ENCODE measurements at places on chromosomes 1 and 21. TPM values are rescaled to one million over a fixed set of nuclear protein-coding genes. Genes with fewer than 3 reads are reported as not detected.

Gene EPHA8
- not detected for total RNA-seq

Gene FAAH
- 58.7 TPM for total RNA-seq

Gene HES5
- total RNA-seq: not detected

Gene TMIGD3
- total RNA-seq: 10.0 TPM

Gene CASQ1
- 0.59 TPM for total RNA-seq

Gene A3GALT2
- not detected for total RNA-seq

Gene DIO1
- 8.2 TPM for total RNA-seq

Gene ACP6
- total RNA-seq: 18.9 TPM

Gene KRTAP21-2
- not detected for total RNA-seq

Gene PRKAA2
- 2.4 TPM for total RNA-seq

GRCh38 chr1:248851390-248851789 is 7.5 kb downstream of the ZNF692 start:
- no peak for DNase-seq
- peaks cover 18% of the 10 kb centered on the region for H3K36me3 ChIP-seq
- no peaks in the 10 kb centered on the region for H3K27me3 ChIP-seq
- H3K27ac ChIP-seq: no peak overlapping the region
- no peak overlapping the region for H3K4me3 ChIP-seq

GRCh38 chr21:26962621-26963181 is 4.2 kb downstream of the ADAMTS5 start:
- peaks cover 14% of the 10 kb centered on the region for H3K4me1 ChIP-seq
- no peak for DNase-seq
- H3K4me3 ChIP-seq: peak overlapping the region; percentile 74
- no peaks in the 10 kb centered on the region for H3K27me3 ChIP-seq

DNA sequence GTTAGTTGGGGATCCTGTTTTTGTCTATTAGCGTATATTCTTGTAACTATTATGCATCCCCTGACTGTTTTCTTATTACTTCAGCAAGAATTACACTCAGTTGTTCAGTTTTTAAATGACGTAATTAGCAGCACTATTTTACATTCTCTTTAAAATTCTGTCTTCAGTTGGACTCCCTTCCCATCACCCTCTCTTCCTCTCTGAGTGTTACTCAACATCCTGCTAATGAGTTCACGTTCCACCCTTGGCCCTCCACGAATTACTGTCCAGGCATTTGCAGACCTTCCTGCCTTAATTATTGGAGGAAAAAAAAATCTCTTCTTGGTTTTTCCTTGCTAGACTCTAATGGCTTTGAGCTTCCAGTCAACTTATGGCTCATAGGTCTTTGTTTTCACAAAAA is 23.6 kb upstream of the FAM78B start:
- no peaks in the 10 kb centered on the region for H3K4me1 ChIP-seq
- H3K27ac ChIP-seq: no peak overlapping the region
- no peak overlapping the region for H3K4me3 ChIP-seq
- H3K27me3 ChIP-seq: no peaks in the 10 kb centered on the region
- H3K36me3 ChIP-seq: no peaks in the 10 kb centered on the region
- no peak for DNase-seq

DNA sequence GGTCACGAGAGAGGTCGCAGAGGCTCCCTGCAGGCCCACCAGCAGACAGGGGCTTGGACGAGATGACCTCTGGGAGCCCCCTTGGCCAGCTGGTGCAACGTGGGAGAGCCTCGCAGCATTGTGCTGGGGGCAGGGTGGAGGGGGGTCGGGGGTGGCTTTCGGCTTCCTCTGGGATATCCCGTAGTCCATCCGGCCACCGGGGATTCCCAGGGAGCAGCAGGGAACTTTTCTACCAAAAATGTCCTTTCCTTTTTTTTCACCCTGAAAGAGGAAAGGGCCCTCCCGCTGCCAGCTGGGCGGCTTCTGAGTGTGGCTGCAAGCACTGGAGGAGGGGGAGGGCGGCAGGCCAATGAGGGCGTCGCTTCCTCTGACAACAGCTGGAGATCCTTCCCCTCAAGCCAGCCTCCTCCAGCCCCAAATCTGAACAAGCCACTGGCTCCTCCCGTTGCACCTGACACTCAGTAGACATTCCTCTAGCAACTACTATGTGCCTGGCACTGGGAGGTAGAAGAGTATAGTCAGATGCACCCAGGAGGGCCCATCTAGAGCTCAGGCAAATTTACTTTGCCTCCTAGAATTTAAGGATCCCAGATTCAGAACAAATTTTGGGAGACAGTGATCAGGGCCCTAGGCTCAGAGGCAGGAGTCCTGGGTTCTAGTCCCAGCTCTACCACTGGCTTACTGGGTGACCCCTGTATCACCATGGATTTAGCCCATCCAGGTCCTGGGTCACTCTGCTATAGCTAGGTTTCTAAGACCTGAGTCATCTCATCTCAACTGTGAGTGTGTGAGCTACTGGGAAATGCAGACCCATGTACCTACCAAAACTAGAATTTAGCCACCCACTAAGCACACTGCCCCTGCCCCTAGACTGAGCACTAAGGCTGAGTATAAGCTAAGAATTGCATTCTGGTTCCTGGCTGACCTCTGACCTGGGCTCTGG is 2.7 kb downstream of the MOB3C start:
- no peaks in the 10 kb centered on the region for H3K4me1 ChIP-seq
- no peaks in the 10 kb centered on the region for H3K27me3 ChIP-seq
- peak overlapping the region; percentile 3 for H3K4me3 ChIP-seq
- DNase-seq: peak; percentile 73
- H3K27ac ChIP-seq: peak overlapping the region; percentile 42

DNA sequence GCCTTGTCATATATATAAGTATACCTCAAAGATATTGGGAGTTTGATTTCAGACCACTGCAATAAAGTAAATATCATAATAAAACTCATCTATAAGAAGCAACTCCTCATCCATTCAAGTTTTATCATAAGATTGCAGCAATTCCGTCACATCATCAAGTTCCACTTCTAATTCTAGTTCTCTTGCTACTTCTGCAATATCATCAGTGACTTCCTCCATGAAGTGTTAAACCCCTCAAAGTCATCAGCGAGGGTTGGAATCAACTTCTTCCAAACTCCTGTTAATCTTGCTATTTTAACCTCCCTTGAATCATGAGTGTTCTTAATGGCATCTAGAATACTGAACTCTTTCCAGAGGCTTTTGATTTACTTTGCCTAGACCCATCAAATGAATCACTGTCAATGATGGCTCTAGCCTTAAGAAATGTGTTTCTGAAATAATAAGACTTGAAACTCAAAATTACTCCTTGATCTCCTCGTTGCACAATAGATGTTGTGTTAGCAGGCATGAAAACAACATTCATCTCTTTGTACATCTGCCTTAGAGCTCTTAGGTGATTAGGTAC is 88.3 kb downstream of the RPE65 start:
- no peaks in the 10 kb centered on the region for H3K4me1 ChIP-seq
- H3K27me3 ChIP-seq: no peaks in the 10 kb centered on the region
- H3K4me3 ChIP-seq: no peak overlapping the region
- H3K36me3 ChIP-seq: no peaks in the 10 kb centered on the region
- no peak overlapping the region for H3K27ac ChIP-seq
- DNase-seq: no peak

GRCh38 chr1:150221552-150221951 is 14.4 kb downstream of the ANP32E start:
- H3K36me3 ChIP-seq: no peaks in the 10 kb centered on the region
- H3K27me3 ChIP-seq: no peaks in the 10 kb centered on the region
- no peaks in the 10 kb centered on the region for H3K4me1 ChIP-seq
- no peak overlapping the region for H3K27ac ChIP-seq

GRCh38 chr1:95033843-95034242 is 38.9 kb downstream of the ALG14 start:
- H3K27me3 ChIP-seq: no peaks in the 10 kb centered on the region
- H3K4me1 ChIP-seq: no peaks in the 10 kb centered on the region
- H3K36me3 ChIP-seq: no peaks in the 10 kb centered on the region
- DNase-seq: no peak

DNA sequence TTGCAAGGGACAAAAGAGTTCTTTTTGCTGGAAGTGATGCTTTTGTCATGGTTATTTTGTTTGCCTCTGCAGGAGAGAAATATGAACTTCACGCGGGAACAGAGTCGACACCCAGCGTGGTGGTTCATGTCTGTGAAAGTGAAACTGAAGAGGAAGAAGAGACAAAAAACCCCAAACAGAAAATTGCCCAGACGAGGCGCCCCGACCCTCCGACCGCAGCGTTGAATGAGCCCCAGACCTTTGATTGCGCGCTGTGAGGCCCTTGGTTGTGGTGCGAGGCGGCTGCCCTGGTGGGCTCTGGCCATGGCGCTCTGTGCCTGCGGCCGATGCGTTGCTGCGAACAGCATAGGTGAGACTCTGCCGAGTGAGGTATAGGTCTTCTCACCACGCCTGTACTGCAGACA is 20.9 kb upstream of the NCMAP start:
- H3K27ac ChIP-seq: no peak overlapping the region
- H3K27me3 ChIP-seq: no peaks in the 10 kb centered on the region
- peak overlapping the region; percentile 22 for H3K4me3 ChIP-seq
- H3K36me3 ChIP-seq: no peaks in the 10 kb centered on the region
- H3K4me1 ChIP-seq: no peaks in the 10 kb centered on the region
- DNase-seq: no peak

DNA sequence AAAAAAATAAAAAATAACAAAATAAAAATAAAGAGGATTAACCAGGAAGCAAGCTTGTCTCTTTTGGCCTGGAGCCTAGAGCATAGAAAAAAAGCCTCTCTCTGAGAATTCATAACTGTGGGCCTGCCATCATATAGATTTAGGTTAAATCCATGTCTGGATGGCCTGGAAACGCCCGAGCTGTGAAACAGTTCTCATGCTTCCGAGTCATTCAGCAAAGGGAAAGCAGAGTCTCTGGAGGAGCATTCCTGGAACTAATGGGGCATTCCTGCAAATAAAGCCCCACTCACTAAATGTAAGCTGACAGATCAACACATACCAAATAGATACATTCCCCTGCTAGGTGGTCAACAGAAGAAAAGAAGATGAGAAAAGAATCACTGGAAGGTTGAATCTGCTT is 75.8 kb upstream of the GNG4 start:
- no peak overlapping the region for H3K4me3 ChIP-seq
- H3K4me1 ChIP-seq: no peaks in the 10 kb centered on the region
- no peak overlapping the region for H3K27ac ChIP-seq
- DNase-seq: no peak
- peaks cover 5% of the 10 kb centered on the region for H3K36me3 ChIP-seq
- no peaks in the 10 kb centered on the region for H3K27me3 ChIP-seq

DNA sequence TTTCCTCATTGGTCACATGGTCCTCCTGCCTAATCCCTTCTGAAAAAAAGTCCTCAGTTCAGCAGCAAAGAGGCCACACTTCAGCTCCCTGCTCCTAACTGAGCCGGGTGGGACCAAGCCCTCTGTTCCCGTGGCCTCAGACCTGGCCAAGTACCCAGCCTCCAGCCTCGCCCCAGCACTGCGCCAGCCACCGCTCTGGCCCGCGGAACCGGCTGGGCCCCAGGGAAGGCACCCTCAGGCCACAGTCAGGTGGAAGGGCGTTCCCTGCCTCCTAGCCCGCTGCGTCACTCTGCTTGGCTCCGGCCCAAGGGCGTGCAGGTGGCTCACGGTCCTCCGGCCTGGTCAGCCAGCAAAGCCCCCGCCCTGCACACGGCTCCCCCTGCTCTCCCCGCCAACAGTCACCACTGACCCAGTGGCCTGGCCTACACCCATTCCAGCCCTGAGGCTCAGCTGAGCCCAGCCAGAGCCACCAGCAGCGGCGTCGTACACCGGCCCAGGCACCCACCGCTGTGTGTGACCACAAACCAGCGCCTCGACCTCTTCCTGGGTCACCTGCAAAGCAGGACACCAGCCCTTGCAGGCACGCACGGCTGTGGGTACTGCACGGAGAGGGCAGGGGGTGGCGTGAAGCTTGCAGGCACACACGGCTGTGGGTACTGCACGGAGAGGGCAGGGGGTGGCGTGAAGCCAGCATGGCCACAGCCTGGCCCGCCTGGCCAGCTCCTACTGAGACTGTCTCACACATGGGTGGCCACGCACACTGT is 19.4 kb downstream of the NADK start:
- peak overlapping the region; percentile 75 for H3K27ac ChIP-seq
- peak; percentile 67 for DNase-seq
- no peaks in the 10 kb centered on the region for H3K36me3 ChIP-seq
- no peaks in the 10 kb centered on the region for H3K27me3 ChIP-seq

- H3K4me1 ChIP-seq: no peaks in the 10 kb centered on the region
- no peak overlapping the region for H3K27ac ChIP-seq
- H3K27me3 ChIP-seq: peaks cover 24% of the 10 kb centered on the region
- H3K36me3 ChIP-seq: no peaks in the 10 kb centered on the region
- no peak overlapping the region for H3K4me3 ChIP-seq
Measured at GRCh38 chr1:190479516-190479915, 1.9 kb upstream of the BRINP3 start.

- no peaks in the 10 kb centered on the region for H3K27me3 ChIP-seq
- H3K4me1 ChIP-seq: no peaks in the 10 kb centered on the region
- H3K4me3 ChIP-seq: no peak overlapping the region
- H3K27ac ChIP-seq: no peak overlapping the region
- no peak for DNase-seq
Measured at GRCh38 chr1:28056129-28056925, 32.1 kb downstream of the EYA3 start.

DNA sequence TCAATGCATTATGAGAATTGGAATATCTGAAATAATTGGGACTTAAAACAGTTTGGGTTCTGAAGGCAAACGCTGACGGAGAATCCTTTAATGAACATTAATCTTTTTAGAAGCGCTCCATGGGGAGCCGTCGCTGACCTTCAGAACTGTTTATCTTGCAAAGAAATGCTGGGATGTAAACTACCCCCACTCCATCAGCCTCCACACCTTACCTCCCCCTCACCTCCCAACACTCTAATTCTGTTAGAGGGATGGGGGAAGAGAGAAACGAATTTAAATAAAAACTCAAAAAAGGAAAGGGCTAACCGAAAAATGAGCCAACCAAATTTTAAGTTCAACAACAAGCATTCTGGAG is 44.1 kb upstream of the DNAJC6 start:
- peaks cover 4% of the 10 kb centered on the region for H3K4me1 ChIP-seq
- no peak for DNase-seq
- no peaks in the 10 kb centered on the region for H3K36me3 ChIP-seq
- no peak overlapping the region for H3K27ac ChIP-seq

DNA sequence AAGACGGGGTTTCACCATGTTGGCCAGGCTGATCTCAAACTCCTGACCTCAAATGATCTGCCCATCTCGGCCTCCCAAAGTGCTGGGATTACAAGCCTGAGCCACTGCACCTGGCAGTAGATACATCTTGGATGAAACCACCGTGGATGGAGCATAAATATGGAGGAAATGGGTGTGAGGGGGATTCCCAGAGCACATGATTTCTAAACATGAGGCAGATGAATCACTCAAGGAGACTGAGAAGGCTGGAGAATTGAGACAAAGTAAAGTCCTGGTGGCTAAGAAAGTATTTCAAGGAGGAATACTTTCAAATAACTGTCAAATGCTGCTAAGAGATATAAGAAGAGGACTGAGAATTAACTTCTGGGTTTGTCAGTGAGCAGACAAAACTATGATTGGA is 5.4 kb upstream of the PGBD5 start:
- no peak for DNase-seq
- peaks cover 34% of the 10 kb centered on the region for H3K27me3 ChIP-seq
- no peak overlapping the region for H3K27ac ChIP-seq
- no peak overlapping the region for H3K4me3 ChIP-seq

Data from breast epithelium (tissue), 4 donors.